ENCODE measurements at places on chromosomes 5 and 9.

DNA sequence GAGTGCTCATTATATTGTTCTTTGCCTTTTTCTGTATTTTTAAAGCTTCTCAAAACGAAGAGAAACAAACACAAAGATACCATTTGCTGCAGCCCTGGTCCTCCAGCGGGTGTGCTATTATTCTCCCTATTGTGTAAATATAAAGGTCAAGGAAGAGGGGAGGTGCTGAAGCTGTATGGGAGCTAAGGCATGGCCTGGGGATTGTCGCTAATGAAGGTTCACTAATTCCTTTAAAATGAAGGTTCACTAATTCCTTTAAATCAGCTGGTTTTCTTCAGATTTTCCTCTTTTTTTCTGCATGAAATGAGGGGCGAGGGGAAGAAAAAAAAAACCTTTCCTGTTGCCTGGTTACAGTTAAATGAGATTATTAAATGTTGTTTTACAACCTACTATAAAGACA lies 74.5 kb upstream of the MAP1B start:
- no peak for DNase-seq

- DNase-seq, result no peak
Measured at GRCh38 chr5:15367489-15367888, 132.5 kb upstream of the FBXL7 start.

DNA sequence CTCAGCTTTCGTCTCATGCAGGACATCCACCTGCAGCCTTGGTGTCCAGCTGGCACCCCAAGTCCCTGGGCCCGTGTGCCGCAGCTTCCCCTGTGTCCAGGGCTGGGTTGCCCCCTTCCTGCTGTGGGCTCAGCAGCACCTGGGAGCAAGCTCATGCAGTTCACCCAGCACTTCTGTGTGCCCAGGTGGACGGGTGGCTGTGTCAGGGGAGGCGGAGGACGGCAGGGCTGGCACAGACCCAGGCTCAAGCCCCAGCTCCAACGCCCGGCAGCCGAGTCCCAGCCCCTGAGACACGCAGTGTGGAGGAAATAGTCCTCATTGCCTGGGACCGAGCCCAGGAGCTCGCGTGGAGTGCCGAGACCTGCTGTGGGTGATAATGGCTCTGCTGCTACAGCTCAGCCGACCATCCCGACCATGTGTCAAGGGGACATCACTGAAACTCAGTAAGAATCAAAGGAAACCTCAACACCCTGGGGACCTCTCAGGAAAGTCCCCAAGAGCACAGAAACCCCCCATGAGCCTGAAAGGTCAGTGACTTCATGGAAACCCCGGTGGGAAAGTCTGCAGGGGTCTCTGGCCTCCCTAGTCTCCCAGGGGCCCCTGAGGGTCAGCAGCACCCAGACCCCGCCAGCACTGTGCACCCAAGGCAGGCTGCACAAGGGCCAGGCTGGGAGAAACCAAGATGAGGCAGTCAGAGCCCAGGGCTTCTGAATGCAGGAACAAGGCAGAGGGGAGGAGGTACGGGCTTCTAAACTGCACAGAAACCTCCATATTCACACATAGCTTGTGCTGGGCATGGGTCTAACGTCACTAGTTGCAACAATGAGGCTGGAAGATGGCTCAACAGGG lies 38.8 kb downstream of the LPCAT1 start:
- peak; percentile 88 for DNase-seq

DNA sequence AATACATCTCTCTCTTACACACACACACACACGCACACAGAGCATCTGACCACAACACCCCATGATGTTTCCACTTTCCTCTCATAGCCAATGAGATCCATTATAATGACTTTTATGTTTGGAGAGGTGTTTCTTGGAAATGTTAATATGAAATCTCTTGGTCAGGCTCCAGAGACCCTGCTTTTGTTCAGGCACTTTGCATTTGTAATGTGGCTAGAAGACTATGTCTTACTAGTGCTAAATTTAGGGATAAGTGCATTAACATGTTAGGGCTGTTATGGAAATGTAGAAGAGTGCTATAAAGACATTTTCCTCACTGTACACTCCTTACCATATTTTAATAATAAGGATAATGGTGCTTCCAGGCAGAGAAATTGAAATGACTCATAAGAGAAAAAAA lies 3.8 kb downstream of the CDH9 start:
- no peak for DNase-seq

DNA sequence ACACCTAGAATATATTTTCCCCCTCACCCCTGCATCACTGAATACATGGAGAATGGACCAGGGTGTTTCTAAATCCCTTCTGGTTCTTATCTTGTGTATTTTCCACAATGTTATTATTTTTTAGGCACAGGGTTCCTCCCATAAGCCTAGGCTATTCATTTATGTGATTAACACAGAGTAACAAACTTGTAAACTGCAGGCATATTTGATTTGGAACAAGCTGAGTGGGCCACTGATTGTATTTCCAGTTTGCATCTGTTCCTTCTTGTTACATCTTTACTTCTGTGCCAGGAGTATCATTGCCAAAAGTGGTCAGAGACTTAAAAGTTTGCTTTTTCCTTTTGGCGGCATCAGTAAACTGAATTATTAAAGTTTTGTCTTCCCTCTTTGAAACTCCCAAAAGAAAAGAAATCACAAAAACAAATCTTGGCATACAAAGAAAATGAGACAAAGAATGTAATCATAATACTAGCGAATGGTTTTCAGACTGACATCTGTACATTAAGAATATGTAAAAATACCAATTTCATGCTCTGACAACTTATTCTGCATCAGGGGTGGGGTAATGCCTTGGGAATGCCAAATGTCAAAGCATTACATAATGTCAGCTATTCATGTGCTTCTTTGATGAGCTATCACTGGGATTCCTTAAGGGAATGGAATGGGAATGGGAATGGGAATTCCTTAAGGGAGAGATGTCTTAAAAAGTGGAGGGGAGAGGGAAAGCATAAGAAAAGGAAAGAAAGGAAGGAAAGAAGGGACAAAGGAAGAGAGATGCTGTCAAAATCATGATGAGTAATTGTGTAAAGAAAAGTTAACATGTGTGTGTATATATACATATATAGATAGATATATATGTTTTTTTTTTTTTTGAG lies 22.2 kb upstream of the PAX5 start:
- DNase-seq, result no peak

- DNase-seq, result no peak
Measured at GRCh38 chr9:34097865-34098264, 28.6 kb downstream of the DCAF12 start.

GRCh38 chr5:96023518-96023917 lies 61.9 kb upstream of the ELL2 start:
- DNase-seq, result no peak

DNA sequence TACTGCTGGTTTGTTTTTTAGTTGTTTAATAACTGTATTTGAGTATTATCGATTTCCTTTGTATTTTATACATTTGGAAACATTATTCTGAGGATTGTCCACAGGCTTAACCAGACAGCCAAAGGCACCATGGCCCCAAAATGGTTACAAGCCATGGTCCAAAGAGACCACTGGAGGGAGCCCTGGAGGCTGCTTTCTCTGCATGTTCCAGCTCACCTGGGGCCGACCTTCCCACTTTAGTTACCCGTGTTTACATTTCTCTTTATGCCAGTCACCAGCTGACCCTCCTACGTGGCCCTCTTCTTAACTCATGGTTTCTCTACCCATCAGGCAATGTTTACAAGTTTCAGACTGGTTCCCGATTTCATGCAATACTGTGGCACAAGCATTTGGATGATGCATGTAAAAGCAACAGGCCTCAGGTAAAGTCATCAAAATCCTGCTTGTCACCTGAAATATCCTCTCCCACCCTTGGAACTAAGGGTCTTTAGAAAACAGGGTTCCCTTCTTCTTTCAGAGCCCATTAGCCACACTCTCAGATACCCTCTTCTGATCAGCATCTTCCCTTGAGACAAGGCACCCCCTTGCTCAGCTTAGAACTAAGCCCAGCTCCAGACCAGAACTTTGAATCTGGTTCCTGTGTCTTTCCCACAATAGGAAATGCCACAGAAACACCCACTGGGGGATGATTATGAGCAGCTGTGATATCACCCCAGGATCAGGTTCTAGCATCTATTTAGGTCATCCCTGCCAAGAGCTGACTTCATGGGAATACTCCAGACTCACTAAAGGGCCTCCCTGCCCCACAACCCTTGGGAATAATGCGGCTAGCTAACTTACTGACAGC lies 49.9 kb upstream of the GARNL3 start:
- peak; percentile 72 for DNase-seq

DNA sequence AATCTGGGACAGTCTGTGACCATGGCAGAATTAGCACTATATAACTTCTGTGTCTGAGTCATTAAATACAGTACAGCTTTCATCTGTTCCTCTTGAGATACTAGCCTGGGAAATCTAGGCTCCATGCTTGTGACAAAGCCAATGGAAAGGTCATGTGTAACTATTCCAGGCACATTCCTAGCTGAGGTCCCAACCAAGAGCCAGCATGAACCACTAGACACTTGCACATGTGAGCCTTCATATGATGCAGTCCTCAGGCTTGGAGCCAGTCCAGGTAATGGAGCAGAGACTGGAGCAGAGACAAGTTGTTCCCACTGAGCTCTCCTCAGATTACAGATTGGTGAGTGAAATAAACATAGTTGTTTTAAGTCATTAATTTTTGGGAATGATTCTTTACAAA lies 412.4 kb upstream of the ZNF462 start:
- no peak for DNase-seq

DNA sequence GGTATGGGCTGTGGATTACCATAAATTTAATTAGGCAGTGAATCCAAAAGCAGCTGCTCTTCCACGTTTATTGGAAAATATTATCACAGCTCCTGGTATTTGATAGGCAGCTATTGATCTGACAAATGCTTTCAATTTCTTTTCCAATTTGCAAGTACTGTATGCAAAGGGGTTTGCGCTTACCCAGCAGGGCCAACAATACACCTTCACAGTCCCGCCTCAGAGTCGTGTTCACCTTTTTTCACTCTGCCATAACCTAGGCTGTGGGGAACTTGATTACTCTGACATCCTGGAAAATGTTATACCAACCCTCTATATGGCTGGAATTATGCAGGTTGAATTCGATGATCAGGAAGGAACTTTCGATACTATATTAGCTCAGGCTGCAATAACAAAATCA lies 32.3 kb upstream of the TENT4A start:
- DNase-seq, result no peak

DNA sequence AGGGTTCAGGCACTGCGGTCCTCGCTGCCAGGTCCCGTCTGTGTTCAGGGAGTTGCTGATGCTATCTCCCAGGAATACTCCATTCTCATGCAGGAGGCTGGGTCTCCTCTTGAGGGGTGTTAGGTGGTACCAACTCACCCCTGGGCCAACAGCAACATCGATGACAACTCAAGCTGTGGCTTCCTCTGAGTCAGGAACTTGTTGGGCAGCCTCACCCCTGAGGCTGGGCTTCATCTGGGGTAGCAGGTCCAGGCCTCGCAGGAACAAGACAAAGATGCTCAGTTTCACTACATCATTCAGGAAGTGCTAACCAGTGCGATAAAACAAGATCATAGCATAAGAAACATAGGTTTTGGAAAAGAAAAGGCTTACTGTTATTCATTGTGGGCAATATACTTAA lies 125.9 kb downstream of the SYK start:
- DNase-seq, result no peak

GRCh38 chr9:134419684-134420076 lies 93.4 kb downstream of the RXRA start:
- DNase-seq, result no peak

DNA sequence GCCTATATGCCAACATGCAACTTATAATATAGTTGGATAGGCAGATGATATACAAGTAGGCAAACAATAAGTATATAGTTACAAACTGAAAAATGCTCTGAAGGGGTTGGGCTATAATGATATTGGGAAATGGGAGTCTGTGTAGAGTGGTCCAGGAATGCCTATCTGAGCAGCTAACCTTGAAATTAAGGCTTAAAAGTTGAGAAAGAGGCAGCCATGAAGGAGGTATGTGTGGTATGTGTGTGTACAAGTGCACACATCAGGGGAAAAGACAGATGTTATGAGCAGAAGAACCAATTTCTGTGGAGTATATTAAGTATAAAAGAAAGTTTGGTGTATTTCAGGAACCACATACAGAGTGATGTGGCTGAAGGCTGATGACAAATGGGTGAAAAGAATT lies 154.9 kb upstream of the PAPPA start:
- DNase-seq, result no peak

DNA sequence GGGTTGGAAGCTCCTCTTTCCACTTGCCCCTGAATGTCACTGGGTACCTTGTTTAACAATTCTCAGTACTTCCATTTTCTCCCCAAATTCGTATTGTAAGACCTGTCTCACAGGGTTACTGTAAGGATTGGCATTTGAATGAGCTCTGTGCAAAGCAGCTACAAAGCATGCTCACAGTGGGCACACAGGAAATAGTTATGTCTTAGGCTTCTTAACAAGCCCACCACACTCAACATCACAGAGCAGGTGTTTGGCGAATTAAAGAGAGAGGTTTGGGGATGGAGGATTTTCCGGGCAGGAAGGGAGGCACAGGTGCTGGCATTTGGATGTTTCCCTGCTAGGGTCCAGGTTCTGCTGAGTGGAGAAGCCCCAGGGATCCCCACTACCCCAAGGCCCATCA lies 17.0 kb upstream of the LHFPL2 start:
- DNase-seq, result no peak

- DNase-seq, result no peak
Measured at GRCh38 chr5:142053426-142054151, 40.8 kb upstream of the GNPDA1 start.

DNA sequence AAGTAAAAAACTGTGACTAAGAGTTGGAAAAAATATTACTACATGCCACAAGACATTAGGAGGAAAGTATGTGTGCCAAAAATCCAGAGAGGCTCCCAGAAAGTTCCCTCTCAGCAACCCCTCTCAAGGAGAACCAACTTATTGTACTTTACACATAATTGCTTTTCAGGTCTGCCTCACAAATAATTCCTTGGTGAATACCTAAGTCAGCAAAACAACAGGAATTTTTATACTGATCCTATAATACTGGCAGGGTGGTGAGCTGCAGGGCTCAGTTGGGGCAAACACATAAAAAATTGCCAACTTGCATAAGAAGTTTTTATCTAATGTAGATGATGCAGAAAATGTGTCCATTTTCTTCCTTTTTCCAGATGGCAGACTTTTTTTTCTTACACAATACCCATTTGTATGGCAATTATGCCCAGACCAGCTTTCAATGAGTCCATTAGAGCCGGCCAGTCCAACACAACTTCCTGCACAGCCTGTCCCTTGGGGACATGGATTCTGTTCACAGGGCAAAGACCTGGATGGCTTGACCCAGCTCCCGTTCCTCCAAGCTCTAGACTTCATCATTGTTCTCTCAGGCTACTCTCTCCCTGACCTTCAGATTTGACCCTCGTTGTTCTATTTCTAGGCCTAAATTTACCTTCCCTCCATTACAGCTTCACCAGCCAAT lies 31.3 kb downstream of the MARCHF3 start:
- no peak for DNase-seq
